ENCODE measurements at places on chromosomes 3 and 15.

DNA sequence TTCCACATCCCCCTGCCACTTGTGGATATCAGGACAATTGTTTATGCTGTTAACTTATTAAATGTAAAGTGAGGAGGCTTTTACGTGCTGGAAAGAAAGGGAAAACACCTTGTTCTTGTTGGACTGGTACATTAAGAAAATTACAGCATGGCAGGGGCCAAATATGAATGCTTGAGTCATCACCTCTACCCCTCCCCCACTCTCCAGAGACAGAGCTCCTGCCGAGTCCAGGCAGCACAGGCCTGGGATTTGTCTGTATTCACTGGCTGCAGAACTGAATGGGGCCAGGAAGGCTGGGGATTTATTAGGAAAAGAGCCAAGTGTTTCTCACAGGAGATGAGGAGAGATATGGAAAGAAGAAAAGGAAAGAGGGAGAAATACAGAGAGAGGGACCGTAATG, 308.9 kb downstream of the EPHB1 start:
- DNase-seq = no peak

DNA sequence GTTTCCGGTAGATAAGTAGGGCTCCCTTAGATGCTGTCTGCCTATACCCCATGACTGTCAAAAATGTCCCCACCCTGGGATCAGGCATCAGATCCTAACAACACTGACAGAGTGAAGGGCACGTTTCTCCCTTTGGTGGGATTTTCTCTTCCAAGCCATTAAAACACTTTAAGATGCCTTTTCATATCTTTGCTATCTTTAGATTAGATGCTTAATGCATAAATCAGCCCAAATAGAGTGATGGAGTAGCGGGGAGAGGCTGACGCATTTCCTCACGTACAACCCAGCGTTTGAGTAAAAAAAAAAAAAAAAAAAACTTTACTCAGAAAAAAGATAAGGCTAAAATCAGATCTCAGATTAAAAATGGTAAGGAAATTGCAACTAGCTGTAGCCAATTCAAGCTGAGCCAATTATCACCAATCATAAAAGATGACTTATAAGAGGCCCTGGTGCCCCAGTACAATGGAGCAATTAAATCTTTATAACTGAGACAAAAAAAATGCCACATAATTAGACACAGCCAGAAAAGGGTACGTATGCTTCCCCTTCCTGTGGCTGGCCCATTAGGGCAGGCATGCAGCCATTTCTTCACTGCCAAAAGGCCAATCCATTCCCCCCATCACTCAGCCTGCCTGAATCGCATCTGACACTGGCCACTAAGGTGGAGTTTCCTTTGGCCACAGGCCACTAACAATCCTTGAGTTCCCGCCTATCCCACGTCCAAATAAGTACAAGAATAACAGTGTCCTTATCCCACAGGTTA, 45.0 kb downstream of the RFTN1 start:
- no peak for DNase-seq

- DNase-seq = no peak
Measured at GRCh38 chr15:71570736-71571135, 239.6 kb upstream of the NR2E3 start.

- DNase-seq = no peak
Measured at GRCh38 chr3:52270252-52270754, 8.1 kb downstream of the WDR82 start.

DNA sequence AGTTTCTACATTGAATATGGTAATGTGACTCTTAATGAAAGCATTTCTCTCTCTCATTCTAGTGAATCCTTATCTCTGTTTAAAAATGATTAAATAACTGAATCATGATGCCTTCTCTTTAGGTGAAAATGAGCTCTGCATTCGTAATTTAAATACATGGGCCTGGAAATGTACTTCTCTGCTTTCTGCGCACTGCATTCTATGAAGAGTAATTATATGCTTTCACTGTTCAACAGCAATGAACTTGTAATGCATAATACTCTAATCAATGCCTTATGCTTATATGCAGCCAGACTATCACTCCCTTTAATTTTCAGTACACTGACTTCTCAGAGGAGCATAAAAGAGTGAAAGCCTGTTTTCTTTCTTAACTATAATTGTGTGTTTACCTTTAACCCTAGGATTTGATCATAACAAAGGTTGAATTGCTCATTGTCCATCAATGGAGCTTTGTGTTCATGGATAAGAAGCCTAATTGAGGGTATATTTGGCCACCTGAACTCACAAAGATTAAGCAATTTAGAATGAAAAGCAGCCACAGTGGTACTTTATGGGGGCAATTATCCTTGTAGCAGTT, 330.8 kb upstream of the PDZRN3 start:
- DNase-seq = no peak

Data from glutamatergic neuron (in vitro differentiated cells).